ENCODE measurements at places on chromosomes 1 and 21.
A peak's percentile ranks its signal among the peaks of the same experiment; 100 is the strongest.

GRCh38 chr1:27566462-27567145, 37.3 kb downstream of the AHDC1 start:
- H3K4me1 ChIP-seq, result peaks cover 88% of the 10 kb centered on the region
- H3K27ac ChIP-seq, result peak overlapping the region; percentile 81

DNA sequence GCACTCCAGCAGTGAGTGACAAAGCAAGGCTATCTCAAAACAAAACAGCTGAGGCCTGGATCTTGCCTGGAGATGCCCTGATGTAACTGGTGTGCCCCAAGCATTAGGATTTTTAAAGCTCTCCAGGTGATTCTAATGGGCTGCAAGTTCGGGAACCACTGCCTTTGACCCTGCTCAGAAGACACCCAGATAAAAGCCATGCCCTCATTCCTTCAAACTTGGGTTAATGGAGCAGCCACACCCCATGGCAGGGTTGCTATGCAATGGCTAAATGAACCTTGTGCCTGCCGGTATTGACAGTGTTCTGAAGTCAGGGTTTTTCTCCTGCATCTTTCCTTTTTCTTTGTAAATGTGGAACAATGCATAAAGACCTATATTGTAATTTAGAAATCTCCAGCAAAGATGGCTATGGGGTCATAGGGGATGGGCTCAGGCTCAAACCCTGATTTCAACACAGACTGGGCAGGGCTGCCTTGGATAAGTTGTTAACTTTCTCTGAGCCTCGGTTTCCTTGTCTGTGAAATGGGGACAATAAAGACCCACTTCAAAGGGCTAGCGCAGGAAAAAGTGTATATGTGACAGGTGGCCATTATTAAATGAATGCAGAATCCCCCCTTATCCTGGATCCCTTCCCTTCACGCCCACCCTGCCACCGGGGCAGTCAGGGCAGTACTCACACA, 453 bp downstream of the TFF3 start:
- peaks cover 23% of the 10 kb centered on the region for H3K4me1 ChIP-seq
- no peak overlapping the region for H3K27ac ChIP-seq
- no peaks in the 10 kb centered on the region for H3K36me3 ChIP-seq
- DNase-seq, result no peak
- H3K27me3 ChIP-seq, result peaks cover 13% of the 10 kb centered on the region

- H3K4me3 ChIP-seq, result no peak overlapping the region
- no peak overlapping the region for H3K27ac ChIP-seq
- H3K27me3 ChIP-seq, result no peaks in the 10 kb centered on the region
- no peaks in the 10 kb centered on the region for H3K36me3 ChIP-seq
- no peak for DNase-seq
Observed at GRCh38 chr1:844472-845026, 79.2 kb upstream of the SAMD11 start.

GRCh38 chr1:175737451-175737850, 5.9 kb downstream of the TNR start:
- no peak overlapping the region for H3K27ac ChIP-seq
- H3K36me3 ChIP-seq, result no peaks in the 10 kb centered on the region
- DNase-seq, result no peak
- H3K4me1 ChIP-seq, result no peaks in the 10 kb centered on the region

- H3K27me3 ChIP-seq, result no peaks in the 10 kb centered on the region
- DNase-seq, result no peak
Observed at GRCh38 chr1:156953571-156953970, 33.1 kb downstream of the LRRC71 start.

GRCh38 chr1:226862890-226863289, 7.5 kb upstream of the PSEN2 start:
- no peaks in the 10 kb centered on the region for H3K27me3 ChIP-seq
- H3K36me3 ChIP-seq, result no peaks in the 10 kb centered on the region
- H3K27ac ChIP-seq, result no peak overlapping the region
- no peak for DNase-seq
- no peak overlapping the region for H3K4me3 ChIP-seq
- no peaks in the 10 kb centered on the region for H3K4me1 ChIP-seq

DNA sequence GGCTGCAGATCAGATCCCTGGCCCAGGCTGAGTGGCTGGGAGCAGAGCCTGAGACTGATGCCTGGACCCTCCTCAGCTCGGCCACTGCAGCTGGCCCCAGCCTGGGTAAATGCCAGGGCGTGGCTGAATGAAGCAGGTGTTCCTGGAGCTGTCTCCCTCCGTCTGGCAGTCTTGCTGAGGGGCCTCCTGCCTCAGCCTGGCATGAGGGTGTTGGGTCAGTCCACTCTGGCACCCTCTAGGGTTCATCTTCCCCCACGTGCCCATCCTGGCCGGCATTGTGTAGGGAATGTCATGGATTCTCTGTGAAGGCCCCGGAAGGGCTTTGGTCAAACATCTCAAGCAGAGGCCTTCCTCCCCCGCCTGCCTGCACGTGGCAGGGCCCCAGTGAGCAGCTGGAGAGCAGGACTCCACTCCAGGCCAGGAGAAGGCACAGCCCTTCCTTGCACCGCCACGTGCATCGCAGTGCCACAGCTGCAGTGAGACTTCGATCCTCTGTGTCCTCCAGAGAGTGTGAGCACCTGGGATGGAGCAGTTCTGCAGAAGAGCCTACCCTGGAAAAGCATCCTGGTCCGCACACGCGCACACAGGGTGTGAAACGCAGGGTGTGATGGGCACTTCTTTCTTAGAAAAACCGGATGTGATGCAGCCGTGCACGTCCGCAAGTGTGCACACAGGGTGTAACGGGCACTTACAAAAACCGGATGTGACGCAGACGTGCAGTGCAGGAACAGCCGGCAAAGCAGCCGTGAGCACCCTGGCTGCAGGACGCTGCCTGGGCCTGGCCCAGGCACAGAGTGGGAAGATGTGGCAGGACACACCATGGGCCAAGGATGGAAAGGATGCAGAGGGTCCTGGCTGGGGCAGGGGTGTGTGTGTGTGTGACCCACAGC, 4.6 kb upstream of the KRTAP10-4 start:
- no peaks in the 10 kb centered on the region for H3K4me1 ChIP-seq
- peaks cover 6% of the 10 kb centered on the region for H3K27me3 ChIP-seq
- DNase-seq, result no peak
- H3K4me3 ChIP-seq, result no peak overlapping the region
- H3K27ac ChIP-seq, result peak overlapping the region; percentile 19

- no peak overlapping the region for H3K27ac ChIP-seq
- no peaks in the 10 kb centered on the region for H3K4me1 ChIP-seq
- no peak for DNase-seq
- H3K27me3 ChIP-seq, result no peaks in the 10 kb centered on the region
- H3K4me3 ChIP-seq, result no peak overlapping the region
Observed at GRCh38 chr1:208036918-208037766, 126.2 kb upstream of the CD34 start.

DNA sequence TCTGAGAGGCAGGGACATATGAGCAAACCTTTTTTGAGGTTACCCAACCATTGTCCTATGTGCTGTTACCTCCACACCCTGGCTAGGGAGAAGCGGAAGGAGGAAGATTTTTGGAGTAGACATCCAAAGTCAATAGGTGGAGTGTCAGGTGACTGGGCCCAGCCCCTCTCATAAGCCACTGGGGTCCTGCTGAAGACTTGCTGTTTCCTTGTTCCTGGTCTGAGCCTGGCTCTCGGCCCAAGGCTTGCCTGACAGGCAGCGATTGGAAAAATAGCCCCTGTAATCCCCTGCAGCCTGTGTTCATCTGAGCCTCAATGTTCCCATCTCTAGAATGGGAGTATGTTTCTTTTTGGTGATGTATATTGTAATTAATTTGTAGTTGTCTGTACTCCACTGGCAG, 6.9 kb upstream of the PIGR start:
- H3K4me3 ChIP-seq, result no peak overlapping the region
- H3K36me3 ChIP-seq, result no peaks in the 10 kb centered on the region
- H3K27ac ChIP-seq, result no peak overlapping the region
- peaks cover 3% of the 10 kb centered on the region for H3K27me3 ChIP-seq

DNA sequence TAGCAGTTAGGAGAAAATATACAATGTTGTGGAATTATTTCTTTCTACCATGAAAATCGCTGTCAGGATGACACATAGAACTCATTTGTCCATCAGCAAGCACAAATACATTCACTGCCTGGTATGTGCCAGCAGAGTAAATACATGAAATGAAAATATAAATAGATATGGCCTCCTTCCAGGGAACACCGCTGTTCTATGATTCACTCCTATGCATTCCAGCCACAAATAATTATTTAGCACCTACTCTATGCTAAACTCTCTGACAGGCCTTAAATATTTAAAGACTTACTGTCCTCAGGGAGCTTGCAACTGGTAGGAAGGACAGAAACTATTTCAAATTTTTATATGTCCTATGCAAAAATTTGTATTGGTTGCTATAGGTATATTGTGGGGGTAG, 975.0 kb upstream of the NCAM2 start:
- H3K36me3 ChIP-seq, result no peaks in the 10 kb centered on the region
- no peak overlapping the region for H3K27ac ChIP-seq
- no peak overlapping the region for H3K4me3 ChIP-seq
- H3K4me1 ChIP-seq, result no peaks in the 10 kb centered on the region
- no peak for DNase-seq

GRCh38 chr1:150619576-150620509, 9.6 kb downstream of the ENSA start:
- no peaks in the 10 kb centered on the region for H3K27me3 ChIP-seq
- no peak overlapping the region for H3K27ac ChIP-seq
- no peak overlapping the region for H3K4me3 ChIP-seq
- H3K4me1 ChIP-seq, result peaks cover 4% of the 10 kb centered on the region

DNA sequence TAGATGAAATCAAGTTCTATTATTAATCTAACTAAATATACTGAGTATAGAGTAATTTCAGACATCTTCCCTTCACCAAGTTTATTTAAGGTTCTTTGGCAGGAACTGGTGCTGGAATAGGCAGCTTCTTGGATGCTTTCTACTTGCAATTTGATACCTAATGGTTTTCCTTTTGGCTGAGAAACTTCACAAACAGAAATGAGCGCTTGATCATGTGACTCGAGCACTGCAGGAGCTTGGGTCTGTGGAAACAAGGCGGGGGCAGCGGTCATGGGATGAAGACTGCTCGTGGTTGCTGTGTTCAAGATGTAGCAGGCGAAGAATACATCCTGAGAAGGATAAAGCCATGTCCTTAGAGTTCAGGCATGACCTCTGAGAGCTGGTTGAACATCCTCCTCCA, 136.8 kb downstream of the PTPRC start:
- no peaks in the 10 kb centered on the region for H3K27me3 ChIP-seq
- no peak overlapping the region for H3K27ac ChIP-seq
- H3K4me1 ChIP-seq, result no peaks in the 10 kb centered on the region

DNA sequence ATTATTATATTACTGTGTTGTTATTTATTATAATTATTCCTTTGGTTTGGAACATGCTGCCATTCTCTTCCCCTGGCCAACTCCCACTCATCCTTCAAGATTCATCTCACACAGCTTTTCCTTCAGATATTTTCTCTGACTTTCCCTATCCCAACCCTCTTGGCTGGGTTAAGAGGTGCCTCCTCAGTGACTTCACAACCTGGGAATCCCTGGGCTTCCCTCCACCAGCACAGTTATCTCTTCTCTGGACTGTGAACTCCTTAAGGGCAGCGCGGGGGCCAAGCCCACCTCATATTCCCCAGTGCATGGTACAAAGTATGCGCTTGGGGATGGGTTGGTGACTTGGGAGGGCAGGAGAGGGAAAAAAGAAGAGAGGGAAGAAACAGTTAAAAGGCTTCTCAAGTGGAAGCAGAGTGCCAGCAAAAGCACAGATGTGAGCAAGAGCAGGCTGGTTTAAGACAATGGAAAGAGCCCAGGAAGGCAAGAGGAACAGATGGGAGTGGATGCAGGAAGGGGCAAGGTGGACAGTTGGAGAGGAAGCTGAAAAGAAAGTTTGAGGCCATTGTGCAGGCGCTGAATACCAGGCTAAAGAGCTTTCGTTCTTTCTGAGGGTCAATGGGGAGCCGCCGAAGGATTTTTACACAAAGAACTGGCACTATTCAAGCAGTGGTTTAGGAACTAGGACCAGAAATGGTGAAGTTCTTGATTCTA, 132.3 kb downstream of the BEND5 start:
- no peak overlapping the region for H3K4me3 ChIP-seq
- peak overlapping the region; percentile 68 for H3K27ac ChIP-seq
- DNase-seq, result no peak
- H3K36me3 ChIP-seq, result no peaks in the 10 kb centered on the region

DNA sequence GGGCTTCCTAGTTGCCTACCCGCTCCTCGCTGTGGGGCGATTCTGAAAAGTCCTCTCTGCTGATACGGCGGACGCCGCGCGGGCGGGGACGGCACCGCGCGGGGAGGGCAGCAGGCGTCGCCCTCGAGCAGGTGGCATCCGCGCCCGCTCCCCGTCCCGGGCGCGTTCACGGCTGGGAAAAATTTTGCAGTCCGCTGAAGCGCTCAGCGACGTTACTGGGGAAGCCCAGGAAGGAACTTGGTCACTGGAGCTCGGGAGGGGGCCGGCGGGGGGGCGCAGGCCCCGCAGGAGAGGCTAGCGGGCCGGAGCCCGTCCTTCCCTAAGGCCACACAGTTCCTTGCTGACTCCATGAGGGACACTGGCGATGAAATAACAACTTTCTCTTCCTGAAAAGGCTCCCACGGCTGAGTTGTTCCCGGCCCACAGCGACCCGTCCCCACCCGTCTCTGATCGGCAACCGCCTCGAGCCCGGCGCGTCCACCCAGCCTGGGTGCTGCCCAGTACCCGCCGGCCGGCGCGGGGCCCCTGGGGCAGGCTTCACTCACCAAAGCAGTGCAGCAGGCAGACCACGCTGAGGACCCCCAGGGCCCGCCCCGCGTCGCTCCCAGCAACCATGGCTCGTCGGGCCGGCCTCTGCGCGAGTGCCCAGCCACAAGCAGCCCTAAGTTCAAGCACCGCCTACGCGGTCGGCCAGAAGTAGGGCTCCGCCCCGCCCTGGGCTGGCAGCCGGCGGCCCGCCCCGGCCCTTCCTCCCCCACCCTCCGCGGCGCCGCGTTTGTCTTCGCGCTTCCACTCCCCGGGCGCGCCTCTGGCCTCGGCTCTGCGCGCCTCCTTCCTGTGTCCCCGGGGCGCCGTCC, at the start of gene CD58:
CD58 (minus strand) TSS at position 669 of the 857 bp plus-strand sequence; CDS start at position 615, 54 bp downstream.
- H3K4me3 ChIP-seq, result peak within 1 kb of the TSS; percentile 88
- H3K4me1 ChIP-seq, result peaks cover 34% of the 10 kb centered on the region
- peaks cover 10% of the 10 kb centered on the region for H3K27me3 ChIP-seq
- DNase-seq, result peak; percentile 78
- peak within 1 kb of the TSS; percentile 75 for H3K27ac ChIP-seq

Measured in neural crest cell (in vitro differentiated cells).